ENCODE measurements at places on chromosomes 7 and 10.

- DNase-seq, result peak; percentile 69
These were observed 4.1 kb downstream of the IMPDH1 start for GRCh38 chr7:128405471-128406313.

DNA sequence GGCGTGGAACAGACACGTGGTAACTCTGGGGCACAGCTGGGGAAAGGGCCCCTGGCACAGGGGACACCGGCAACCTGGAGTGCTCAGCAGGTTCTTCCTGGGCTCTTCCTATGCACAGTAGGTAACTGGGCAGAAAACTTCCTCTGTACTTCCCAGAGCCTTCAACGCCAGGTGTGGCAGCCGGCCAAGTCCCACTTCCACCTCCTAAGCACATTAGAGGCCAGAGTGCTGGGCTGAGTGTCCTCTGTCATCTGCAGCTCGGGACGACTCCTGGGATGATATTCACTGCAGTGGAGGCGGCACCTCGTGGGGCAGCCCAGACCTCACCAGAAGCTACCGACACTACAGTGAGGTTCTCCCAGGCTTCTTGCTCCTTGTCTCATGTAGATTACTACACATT lies 114.5 kb downstream of the LARP4B start:
- no peak for DNase-seq

DNA sequence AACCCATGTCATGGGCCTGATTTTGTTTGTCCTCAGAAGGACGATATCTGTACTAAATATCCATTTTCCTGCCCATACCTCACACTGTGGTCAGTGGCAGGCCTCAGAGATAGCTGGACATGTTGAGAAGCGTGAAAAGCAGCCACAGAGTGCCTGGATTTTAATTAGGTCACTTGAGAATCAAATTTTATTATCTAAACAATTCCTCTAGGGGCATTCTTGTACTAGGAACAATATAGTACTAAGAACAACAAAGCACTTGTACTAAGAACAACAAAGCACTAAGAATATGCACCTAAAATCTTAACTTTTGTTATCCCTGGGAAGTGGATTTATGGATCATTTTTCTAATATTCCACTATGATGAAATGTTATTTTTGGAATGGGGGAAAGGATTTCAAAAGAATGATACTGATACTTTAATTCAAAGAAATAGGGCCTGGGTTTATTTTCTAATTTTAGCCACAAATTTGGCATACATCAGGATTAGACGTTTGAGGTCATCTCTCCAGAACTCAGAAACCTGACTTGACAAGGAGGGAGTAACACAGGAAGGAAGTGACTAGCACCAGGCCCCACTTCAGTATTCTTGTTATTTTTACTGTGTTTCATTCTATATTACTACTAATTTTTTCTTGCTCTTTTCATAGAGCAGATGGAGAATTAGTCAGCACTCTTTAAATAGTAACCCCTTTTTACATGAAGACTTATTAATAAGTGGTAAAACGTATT lies 112.2 kb downstream of the EXOC4 start:
- DNase-seq, result no peak

GRCh38 chr10:70956029-70956759 lies 67.8 kb upstream of the PCBD1 start:
- DNase-seq, result no peak

GRCh38 chr10:124152139-124153022 lies 59.0 kb upstream of the CHST15 start:
- DNase-seq, result no peak

- DNase-seq, result no peak
These were observed 149.8 kb downstream of the PTPN20 start for GRCh38 chr10:47060993-47061500.

- DNase-seq, result no peak
These were observed 9.8 kb downstream of the P4HA1 start for GRCh38 chr10:73086816-73087215.

GRCh38 chr7:70446448-70447143 lies 685.3 kb upstream of the GALNT17 start:
- DNase-seq, result no peak
